Pulmonary artery endothelial cell (primary cell): ENCODE measurements at places on chromosomes 3 and 15.

DNA sequence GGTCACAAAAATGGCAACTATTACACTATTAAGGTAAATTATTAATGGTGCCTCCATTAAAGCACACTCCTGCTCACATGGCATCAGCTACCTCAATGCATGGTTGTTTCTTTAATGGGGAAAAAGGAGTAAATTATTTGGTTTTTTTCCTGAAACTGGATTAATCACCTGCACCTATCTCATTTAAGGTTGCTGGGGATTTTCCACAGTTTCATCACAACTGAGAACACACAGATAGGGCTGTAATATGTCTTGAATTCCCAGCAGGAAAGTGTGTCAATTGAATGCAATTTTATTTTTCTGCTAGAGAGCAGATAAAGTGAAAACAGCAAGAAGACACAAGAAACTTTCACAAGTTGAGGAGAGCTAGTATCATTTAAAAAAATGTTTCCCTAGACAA, 36.4 kb downstream of the RFTN1 start:
- DNase-seq: no peak

DNA sequence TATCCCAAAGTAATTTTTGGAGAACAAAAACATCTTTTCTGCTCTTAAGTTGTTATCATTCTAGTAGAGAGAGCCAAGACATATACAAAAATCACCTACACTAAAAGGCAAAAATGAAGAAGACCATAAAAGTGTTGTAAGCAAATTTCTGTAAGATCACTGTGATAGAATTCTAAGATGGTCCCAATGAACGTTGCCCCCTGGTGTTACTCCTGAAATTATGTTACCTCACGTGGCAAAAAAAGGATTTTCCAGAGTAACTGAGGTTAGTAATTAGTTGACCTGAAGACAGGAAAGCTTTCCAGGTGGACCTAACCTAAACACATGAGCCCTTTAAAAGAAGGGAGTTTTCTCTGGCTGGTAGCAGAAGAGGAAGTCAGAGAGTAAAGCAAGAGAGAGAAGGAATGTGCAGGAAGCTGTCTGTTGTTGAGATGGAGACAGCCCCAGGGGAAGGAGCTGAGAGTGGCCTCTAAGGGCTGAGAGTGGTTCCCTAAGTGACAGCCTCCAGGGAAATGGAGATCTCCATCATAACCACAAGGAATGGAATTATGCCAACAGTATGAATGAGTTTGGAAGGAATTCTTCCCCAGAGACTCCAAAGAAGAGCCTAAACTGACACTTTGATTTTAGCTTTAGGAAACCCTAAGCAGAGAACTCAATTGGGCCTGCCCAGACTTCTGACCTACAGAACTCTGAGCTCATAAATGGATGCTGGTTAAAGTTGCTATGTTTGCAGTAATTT, 205.9 kb downstream of the CD47 start:
- DNase-seq: no peak

DNA sequence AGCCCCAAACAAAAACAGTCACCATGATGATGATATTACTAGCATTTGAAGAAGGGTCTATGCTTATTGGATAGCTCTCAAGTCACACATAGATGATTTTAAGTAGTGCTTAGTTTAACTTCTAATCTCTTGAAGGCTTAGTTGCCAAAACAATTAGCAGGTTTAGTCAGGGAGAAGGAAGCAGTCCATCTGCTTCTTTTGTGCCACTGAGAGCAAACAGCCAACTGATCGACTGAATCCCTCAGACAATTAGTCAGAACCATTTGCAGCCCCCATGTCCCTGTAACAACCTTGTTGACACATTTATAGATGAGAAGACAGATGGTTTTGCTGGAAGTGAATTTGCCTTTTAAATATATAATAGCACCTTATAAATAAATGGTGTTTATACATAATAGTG, 585.1 kb upstream of the SUCLG2 start:
- DNase-seq: no peak

- no peak for DNase-seq
These were observed 72.3 kb upstream of the THBS1 start for GRCh38 chr15:39508536-39508935.

GRCh38 chr3:125359700-125360099, 15.4 kb downstream of the ZNF148 start:
- DNase-seq: no peak
